ENCODE measurements at places on chromosomes 2 and 18.

- no peak for DNase-seq
Measured at GRCh38 chr2:24929230-24929629, 9.2 kb upstream of the ADCY3 start.

- DNase-seq: no peak
Measured at GRCh38 chr2:72579591-72580180, 246.1 kb downstream of the EXOC6B start.

GRCh38 chr2:3664925-3665324, 6.9 kb downstream of the ALLC start:
- DNase-seq: no peak

DNA sequence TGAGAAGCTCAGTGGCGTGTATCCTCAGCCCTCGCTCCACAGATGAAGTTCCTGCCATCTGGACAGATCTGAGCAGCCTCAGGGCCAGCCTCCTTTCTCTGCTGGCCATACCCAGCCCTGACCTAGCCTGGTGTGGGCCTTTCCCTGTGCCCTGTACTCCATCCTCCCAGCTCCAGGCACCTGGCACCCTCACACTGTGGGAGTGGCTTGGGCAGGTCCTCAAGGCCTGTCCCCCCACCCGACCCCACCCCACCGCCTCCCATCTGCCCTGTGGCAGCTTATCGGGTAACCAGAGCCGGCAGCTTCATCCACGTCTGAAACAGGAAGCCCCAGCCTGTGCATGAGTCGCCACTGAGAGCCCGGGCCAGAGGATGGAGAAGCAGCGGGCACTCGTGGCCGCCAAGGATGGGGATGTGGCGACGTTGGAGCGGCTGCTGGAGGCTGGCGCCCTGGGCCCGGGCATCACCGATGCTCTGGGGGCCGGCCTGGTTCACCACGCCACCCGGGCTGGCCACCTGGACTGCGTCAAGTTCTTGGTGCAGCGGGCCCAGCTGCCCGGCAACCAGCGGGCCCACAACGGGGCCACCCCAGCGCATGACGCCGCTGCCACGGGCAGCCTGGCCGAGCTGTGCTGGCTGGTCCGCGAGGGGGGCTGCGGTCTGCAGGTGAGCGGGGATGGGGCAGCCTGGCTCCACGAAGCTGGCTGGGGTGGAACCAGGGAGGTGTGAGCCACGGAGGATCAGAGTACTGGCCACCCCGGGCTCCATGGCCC, at the start of gene ESPNL:
Gene ESPNL, plus strand, starts transcription at position 292 of the 772 bp plus-strand sequence. Its CDS starts 80 bp downstream, at position 372.
- no peak for DNase-seq

Data from CD4-positive, alpha-beta T cell treated with Interferon gamma for 1 hour (primary cell).